Heart left ventricle (tissue), 16 donors: ENCODE measurements at places on chromosomes 16 and 17. TPM values are rescaled to one million over a fixed set of nuclear protein-coding genes. Genes with fewer than 3 reads are reported as not detected.

DNA sequence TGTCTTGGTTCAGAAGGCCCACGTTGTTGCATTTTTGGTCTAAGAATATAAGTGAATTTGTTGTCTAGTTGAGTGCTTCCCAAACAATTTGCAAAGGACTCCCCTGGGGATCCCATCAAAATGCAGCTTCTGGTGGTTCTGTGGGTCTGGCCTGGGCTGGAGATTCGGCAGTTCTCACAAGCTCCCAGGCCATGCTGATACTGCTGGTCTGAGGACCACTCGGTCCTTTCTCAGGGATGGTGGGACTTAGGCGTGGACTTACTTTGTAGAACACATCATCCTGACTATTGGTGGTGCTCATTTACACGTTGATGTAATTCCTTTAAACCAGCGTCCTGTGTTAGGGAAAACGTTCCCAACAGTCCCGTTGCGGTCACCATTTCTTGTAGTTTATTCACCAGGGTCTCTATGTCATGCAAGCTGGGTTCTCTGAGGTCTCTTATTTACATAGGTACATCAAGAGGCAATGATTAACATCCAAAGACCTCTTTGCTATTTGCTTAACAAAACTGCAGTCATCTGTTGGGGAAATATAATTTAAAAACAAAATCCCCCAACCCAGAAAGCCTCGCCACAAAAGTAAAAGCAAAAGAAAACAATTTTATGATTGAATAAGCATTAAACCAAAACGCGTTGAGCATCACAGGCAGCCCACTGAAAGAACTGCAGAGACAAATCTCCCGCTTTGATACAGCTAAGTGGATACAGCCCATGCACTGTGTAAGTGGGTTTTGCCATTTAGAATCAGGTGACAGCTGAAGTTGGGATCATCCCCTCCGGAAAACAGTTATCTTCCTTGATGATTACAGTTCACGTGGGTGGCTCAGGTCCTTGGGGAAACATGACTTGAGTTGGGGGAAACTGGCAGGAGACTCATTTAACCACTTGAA lies 39.0 kb upstream of the SEC14L1 start:
- no peak for DNase-seq

DNA sequence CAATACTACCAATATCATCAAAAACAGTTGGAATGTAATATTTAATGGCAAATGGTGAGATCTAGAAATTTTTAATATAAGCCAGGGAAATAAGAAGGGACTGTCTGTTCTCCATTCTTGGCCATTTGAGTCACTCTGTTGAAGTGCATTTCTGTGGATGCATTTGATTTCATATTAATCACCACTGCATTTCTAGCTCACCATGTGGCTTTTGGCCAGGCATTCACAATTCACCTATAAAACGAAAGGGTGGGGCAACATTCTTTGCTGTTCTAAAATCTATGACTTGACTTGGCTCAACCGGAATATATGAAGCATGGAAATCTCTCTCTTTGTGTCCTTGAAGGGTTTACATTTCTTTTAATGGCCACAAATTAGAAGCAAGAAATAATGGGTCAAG lies 483.0 kb downstream of the SLC39A11 start:
- no peak for DNase-seq

- DNase-seq, result no peak
Observed at GRCh38 chr16:81003610-81004460, 2.9 kb downstream of the CMC2 start.

DNA sequence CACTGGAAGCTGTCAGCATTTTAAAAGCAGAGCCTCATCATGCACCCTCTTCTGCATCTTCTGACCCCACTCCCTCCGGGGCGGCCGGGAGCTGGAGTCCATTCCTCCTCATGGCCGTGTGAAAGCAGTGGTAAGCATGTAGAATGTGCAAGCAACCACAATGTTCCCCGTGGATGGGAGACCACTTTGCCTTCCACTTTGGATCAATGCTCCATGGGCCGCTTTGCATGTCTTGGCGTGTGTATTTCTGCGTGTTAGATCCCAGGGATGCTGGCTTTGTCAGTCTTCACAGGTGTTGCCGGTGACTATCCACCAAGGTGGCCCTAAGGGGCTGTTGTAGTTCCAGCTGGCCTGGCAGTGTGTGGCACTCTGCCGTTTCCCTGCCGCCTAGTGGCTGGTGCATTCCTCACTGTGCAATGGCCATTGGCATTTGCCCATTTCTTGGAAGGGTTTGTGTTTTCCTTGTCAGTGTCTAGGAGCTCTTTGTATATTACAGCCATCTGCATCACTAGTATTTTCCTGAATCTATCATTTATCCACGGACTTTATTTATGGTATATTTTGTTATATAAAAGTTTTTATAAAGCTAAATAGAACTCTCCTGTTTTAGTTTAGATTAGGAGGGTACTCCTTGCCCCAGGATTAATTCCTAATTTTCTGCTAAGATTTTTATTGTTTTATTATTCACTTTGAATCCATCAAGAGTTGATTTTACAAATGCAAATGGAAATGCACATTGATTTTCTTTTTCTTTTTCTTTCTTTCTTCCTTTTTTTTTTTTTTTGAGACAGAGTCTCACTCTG lies 5.8 kb upstream of the ALDH3A1 start:
- no peak for DNase-seq

GRCh38 chr16:52991572-52991971 lies 61.1 kb downstream of the CHD9NB start:
- DNase-seq, result no peak

- DNase-seq, result no peak
Observed at GRCh38 chr16:56237451-56237930, 46.2 kb downstream of the GNAO1 start.

- DNase-seq, result no peak
Observed at GRCh38 chr16:67199808-67200198, 872 bp downstream of the ELMO3 start.

GRCh38 chr17:43905985-43906852 lies 1.1 kb downstream of the MPP2 start:
- DNase-seq, result peak; percentile 78

DNA sequence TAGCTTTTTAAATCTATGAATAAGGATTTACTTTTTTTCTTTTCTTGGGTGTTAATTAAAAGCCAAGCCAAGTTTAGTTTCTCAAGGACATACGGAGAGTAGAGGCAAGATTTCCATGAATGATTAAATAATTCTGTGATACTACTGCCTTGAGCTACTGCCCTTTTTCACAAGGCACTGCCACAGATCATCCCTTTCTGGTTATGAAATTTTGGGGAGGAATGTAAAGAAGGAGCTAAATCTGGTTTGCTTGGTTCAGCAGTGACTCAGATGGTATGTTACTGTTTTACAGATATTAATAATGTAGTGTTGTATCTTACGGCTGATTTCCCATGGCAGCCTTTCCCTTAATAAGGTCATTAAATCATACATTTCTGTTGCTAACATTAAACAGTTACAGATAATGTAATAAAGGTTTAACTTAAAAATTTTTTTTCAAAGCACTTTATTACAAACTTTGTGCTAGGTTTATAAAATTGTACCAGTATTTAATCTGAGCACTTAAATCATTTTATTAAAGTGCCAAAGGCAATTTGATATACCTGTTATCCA lies 2.6 kb downstream of the WSB1 start:
- DNase-seq, result no peak

DNA sequence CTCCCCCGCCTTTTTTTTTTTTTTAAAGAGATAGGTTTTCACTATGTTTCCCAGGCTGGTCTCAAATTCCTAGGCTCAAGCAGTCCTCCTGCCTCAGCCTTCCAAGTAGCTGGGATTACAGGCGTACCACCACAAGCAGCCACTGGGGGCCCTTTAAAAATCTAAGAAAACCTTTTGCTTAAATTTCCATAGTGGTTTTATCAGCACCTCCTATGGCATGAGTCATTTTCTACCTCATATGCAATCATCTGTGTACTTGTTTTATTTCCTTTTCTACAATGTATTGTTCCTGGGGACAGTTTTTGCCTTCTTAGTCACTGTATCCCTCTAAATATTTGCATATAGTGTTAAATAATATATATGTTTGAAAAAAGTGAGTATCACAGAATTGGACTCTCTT lies 29.2 kb downstream of the GNA13 start:
- DNase-seq, result no peak

- DNase-seq, result no peak
Observed at GRCh38 chr16:17831330-17831729, 360.6 kb upstream of the XYLT1 start.

GRCh38 chr16:12449795-12450194 lies 353.9 kb downstream of the CPPED1 start:
- DNase-seq, result no peak

DNA sequence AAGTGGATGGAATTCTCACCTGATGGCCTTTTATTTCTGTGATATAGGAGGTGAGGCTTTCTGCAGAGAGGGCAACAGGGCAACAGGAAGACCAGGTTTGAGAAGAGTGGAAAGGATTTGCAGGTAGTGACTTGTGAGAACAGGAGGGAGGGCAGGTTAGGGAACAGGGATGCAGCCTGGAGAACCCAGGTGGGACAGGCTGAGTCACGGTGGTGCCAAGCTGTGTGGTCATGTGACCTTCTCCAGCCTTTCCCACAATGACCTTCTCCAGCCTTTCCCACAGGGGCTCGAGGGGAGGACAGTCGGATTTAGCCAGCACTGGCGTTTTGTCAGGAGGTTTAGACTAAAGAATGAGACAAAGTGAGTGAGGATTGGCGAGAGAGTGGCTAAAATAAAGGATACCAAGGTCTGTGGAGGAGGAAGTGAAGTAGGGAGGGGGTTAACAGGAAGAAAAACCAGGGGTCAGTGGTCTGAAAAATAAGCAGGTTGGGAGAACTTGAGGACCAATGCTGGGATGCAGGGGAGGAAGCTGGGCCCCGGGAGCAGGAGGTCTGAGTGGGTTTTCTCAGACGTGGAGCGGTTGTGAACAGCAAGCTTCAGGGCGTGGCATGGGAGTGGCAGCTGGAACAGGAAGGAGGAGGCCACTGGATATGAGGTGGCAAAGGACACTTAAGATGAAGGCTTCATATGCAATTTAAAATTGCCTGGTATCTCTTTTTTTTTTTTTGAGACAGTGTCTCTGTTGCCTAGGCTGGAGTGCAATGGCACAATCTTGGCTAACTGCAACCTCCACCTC lies 37.7 kb downstream of the DNAH2 start:
- no peak for DNase-seq

DNA sequence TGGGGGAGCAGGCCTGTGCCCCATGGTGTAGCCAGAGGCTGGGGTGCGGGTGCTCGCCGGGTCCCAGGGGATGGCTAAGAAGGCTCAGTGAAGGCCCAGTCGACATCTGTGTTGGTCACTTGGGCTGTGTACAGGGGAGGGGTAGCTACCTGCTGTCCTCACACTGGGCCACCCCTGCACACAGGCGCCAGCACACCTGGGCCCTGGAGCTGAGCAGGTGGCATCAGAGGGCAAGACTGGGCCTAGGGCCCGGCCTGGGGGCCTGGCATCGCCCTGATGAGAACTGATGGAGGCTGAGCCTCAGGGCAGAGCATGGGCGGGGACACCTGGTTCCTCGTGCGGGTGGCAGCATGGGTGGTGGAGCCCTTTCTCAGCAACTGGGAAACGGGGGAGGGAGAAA lies 870 bp upstream of the CTRB2 start:
- no peak for DNase-seq

DNA sequence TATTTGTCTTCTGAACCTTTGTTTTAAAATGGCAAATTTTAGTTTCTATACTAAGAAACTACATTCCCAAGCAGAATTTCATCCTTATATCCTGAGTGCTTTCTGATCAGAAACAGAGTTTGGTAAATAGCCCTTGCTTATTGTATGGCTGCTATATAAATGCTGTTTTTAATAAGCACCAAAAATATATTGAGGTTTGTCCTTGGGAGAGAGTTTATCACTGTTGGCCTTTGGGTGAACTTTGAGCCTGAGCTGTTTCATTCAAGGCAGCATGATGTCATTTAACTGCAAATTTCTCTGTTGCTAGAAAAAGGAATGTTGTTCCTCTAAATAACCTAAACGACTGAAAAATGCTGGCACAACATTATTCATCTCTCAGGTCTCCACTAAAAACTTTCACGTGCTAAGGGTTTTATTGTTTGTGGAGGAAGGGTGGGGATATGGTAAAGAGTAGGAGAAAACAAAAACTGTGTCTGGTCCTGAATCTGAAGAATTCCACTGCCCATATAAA lies 334.3 kb upstream of the TBX2 start:
- no peak for DNase-seq

DNA sequence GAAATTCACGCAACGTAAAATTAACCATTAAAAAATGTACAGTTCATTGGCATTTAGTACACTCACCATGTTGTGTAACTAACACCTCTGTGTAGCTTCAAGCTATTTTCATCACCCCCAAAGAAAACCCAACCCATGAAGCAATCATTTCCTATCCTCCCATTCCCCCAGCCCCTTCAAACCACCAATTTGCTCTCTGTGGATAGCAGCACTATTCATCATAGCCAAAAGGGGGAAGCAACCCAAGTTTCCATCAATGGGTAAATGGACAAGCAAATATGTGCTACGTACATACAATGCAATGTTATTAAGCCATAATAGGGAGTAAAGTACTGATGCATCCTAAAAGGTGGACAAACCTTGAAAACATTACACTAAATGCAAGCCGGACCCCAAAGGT lies 10.9 kb upstream of the KRT222 start:
- no peak for DNase-seq

GRCh38 chr17:53724726-53725125 lies 98.0 kb upstream of the KIF2B start:
- DNase-seq, result no peak

DNA sequence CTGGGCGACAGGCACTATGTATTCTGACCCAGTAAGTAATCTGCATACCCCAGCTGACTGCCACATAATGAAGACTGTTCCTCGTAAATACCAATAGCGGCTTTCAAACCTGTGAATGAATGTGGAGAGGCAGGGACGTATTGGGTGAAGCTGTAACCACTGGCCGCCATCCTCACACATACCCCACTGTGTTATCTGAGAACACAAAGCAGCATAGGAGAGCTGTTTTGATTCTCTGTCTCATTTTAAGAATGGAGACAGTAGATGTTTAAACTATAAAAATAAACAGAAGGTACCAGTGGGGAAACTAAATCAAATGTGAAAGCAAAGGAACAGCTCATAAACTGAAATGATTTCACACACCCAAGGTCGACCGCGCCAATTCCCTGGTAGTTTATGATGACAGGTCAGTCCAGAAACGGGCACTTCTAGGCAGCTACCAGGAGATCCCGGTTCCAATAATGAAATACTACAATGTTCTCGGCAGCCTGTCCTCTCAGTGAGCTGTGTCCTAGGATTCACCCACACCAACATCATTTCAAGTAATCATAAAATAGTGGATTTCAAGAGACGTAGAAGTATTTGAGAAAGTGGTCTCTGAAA lies 109.7 kb downstream of the ADCY9 start:
- no peak for DNase-seq

DNA sequence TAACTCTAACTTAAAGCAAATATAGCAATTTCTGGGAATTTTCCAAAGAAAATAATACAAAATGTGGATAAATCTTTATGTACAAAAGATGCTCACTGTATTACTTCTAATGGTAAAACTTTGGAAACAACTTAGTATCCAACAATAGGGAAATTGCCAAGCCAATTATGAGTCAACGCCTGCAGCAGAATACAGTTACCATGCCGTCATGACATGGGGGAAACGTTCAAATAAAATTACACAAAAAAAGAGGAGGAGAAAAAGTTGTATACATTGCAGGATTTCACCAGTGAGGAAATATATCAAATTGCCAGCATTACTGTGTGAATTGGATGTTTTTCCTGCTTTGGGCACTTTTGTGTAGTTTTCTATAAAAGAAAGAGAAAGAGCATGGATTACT lies 469.6 kb downstream of the SOX9 start:
- no peak for DNase-seq

Gene KRTAP2-3
- total RNA-seq, result not detected

Gene TMEM238L
- total RNA-seq, result not detected

Gene XAF1
- total RNA-seq, result 24.9 TPM

Gene TPSD1
- total RNA-seq, result not detected
